Suprapubic skin (tissue), 4 donors: ENCODE measurements at places on chromosomes 11 and 22. TPM values are rescaled to one million over a fixed set of nuclear protein-coding genes. Genes with fewer than 3 reads are reported as not detected.

CRYBA4 gene
- not detected for total RNA-seq

DEUP1 gene
- total RNA-seq, result not detected

NPTXR gene
- 2.1 TPM for total RNA-seq

MYEOV gene
- total RNA-seq, result 25.6 TPM

BTG4 gene
- not detected for total RNA-seq

ADORA2A gene
- 2.2 TPM for total RNA-seq

PTH gene
- total RNA-seq, result not detected

KRTAP5-2 gene
- 12.0 TPM for total RNA-seq

TMEM41B gene
- 32.3 TPM for total RNA-seq

CDC42BPG gene
- total RNA-seq, result 63.3 TPM

OR52I2 gene
- total RNA-seq, result not detected

IFITM5 gene
- total RNA-seq, result not detected

CASP5 gene
- total RNA-seq, result not detected

SEPTIN3 gene
- 2.2 TPM for total RNA-seq

ELMOD1 gene
- total RNA-seq, result 36.1 TPM

OR51E2 gene
- not detected for total RNA-seq

NLRP10 gene
- 21.7 TPM for total RNA-seq

SPTBN2 gene
- total RNA-seq, result 508 TPM
